ENCODE measurements at places on chromosomes 7 and 10.
A peak's percentile ranks its signal among the peaks of the same experiment; 100 is the strongest.

DNA sequence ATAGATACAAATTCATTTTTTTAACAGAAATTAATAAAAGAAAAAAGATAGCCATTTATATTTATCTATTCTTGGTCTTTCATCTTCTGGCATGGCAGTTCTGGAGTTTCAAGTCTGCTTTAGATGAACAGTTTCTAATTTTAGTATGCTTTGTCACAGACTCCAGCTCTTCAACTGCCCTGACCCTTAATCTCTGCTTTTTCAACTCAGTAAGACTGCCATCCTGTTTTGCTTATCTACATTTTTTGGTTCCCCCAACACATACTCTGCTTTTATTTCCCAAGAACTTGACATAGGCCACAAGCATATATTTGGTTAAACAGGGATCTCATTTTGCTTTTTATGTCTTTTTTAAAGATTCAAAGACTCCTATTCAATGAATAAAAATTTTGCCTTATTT, 309.3 kb upstream of the KCND2 start:
- no peak for DNase-seq

GRCh38 chr10:125017547-125018298, 75.8 kb downstream of the ZRANB1 start:
- DNase-seq = no peak

GRCh38 chr7:150919160-150919559, 59.0 kb downstream of the KCNH2 start:
- no peak for DNase-seq

GRCh38 chr7:150322833-150323681, at the start of the genes ACTR3C and LRRC61:
Gene ACTR3C (minus strand): TSS chr7:150323545. CDS start chr7:150295296, 28,249 bp downstream.
Gene LRRC61 (plus strand): TSS chr7:150323355. CDS start chr7:150336862, 13,507 bp downstream.
- DNase-seq = peak; percentile 64

- no peak for DNase-seq
These were observed 6.1 kb downstream of the GUSB start for GRCh38 chr7:65975814-65976445.

DNA sequence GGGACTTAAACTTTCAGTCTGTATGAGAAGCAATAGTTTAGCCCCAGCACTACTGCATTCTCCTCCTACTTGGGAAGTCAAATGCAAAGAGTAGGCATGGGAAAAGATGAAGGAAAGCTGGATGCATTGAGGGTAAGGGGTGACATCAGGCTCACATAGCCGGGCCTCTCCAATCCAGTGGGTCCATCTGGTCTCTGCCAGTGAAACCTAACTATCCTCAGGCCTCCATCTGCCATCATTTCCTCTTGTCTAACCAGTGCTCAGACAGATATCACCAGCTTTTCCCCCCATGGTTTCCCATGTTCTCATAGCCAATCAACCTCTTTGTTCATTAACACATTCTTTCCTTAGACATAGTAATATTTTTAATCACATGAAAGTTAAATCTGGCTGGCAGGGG, 118.3 kb downstream of the DGKI start:
- no peak for DNase-seq

- DNase-seq = no peak
These were observed 151.5 kb upstream of the FAM3C start for GRCh38 chr7:121547544-121548092.

DNA sequence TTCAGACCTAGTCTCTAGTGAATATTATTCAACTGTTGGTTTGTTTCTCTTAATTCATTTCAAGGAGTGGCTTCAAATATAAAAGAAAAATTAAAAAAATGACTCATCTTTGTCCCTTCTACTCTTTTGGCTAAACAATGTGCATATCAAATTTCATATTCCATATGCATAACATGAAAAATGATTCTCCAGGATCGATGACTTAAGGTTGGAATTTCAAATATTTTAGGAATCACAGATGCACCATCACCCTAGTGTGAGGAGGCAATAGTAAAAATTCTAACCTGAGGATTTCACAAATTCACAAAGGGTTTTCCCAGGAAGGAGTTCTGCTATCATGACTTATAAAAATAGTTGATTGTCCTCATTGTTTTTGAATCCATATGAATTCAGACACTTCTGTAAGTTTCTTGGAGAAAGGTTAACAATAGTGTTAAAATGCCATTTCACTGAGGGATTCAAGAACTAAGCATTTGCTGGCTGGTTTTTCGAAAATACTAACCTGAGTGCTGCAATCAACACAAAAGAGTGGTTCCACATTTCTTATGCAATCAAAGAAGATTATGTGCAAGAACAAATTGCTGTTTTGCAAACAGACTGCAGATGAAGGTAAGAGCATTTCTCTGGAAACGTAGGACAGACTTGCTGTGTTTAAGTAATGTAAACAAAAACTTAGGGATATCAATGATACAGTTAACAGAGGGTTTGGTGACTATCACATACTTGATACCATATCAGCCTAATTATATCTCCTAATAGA, 547.5 kb upstream of the LRRTM3 start:
- no peak for DNase-seq

- no peak for DNase-seq
These were observed 604 bp upstream of the SHTN1 start for GRCh38 chr10:117005527-117006055.

DNA sequence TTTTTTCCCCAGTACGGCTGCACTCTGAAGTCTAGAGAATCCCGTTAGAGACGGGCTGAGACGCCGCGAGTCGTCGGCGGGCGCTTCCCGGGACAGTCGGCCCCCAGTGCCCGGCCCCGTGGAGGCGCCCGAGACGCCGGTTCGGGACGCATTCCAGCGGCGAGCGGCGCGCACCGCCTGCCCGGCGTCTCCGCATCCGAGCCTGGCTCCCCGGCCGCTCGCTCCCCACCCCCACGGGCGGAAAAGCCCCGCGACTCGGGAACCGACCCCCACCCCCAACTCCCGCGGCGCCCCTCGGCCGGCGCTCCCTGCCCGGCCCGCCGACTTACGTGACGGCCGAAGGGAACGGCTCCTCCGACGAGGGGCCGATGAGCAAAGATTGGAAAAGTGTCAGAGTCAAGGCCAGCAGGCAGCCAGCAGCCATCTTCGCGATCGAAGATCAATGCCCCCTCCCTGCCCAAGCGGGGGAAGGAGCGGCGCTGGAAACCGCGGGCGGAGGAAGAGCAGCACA, 486 bp downstream of the CACNA2D1 start:
- no peak for DNase-seq

- DNase-seq = no peak
These were observed 22.0 kb downstream of the ZSCAN25 start for GRCh38 chr7:99638731-99639130.

DNA sequence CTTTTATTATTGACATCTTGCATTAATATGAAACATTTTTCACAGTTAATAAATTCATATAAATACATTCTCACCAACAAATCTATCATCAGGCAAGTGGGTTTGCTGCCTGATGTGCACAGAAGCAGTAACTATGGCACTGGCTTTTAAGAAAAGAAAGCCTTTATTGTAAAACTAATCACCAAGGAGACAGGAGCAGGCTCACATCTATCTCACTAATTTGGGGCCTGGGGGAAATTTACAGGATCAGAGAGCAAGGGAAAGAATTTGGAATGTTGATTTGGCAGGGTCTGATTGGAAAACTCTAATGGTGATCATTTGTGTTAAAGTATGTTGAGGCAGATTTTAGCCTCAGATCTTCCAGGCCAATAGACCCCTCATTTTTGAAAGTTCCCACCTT, 605.7 kb downstream of the POM121L12 start:
- no peak for DNase-seq

DNA sequence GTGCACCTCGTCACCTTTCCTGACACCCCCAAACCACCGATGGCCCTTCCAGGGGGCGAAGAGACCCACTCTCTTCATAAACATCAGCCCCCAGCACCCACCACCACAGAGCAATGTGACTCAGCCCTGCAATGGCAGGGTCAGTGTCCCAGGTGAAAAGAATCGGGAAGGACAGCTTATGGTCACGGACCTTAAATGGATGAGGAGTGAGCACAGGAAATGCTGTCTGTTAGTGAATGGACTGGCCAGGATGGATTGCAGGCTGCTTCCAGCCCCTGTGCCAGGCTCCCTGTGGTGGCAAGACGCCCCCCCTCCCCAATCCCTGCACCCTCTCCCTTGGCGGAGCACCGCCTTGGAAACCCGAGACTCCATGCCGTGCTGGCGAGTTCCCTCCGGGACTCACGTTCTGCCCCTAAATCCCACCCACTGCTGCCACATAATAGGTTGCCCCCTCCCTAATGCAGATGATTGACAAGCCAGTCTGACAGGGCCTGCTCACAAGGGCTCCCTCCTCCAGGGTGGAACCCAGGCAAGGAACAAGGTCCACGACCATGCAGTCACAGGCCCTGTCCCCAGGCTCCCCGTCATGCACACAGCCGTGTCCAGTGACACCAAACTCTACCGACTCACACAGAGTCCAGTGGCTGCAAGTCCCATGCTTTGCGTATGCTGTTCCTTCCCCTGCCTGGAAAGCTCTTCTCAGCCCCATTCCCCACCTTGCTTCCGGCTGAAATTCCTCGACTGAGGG, 7.3 kb downstream of the ASB13 start:
- no peak for DNase-seq

Measured in activated T-helper 1 cell treated with anti-CD3 and anti-CD28 coated beads, Interleukin-12 subunit alpha, Interleukin-12 subunit beta, Interleukin-2, Interleukin-4 antibody, amounts not matched to agents 30 ng/mL and 10 ng/mL and 1 ng/mL, durations not matched to agents 14 hours and 24 hours and 36 hours (primary cell).